CD4-positive, alpha-beta T cell treated with Interleukin-15 for 4 hours (primary cell): ENCODE measurements at places on chromosomes 13 and 19.

GRCh38 chr19:28521614-28522544, 691.1 kb downstream of the UQCRFS1 start:
- no peak for DNase-seq

- DNase-seq = peak; percentile 23
These were observed 926 bp downstream of the ZNF587 start for GRCh38 chr19:57850553-57851017.

DNA sequence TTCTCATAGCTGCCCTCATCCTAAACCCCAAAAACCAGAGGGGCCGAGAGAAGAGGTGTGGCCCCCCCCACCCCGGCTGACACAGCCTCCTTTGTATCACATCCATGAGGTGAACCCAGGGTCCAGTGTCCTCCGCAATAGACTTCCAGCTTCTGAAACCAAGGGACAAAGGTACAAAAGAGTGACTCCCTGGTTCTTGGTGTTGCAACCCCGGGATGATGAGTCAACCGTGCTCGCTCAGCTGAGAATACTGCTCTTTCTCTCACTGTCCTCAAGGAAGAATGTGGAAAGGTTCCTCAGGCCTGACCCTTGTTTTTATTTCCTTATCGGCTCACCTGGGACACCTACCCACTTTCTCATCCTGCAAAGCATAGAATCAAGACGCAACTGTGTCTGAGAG, 5.5 kb downstream of the SLC15A1 start:
- no peak for DNase-seq

- peak; percentile 59 for DNase-seq
These were observed 1.7 kb upstream of the LYL1 start for GRCh38 chr19:13104360-13104847.

DNA sequence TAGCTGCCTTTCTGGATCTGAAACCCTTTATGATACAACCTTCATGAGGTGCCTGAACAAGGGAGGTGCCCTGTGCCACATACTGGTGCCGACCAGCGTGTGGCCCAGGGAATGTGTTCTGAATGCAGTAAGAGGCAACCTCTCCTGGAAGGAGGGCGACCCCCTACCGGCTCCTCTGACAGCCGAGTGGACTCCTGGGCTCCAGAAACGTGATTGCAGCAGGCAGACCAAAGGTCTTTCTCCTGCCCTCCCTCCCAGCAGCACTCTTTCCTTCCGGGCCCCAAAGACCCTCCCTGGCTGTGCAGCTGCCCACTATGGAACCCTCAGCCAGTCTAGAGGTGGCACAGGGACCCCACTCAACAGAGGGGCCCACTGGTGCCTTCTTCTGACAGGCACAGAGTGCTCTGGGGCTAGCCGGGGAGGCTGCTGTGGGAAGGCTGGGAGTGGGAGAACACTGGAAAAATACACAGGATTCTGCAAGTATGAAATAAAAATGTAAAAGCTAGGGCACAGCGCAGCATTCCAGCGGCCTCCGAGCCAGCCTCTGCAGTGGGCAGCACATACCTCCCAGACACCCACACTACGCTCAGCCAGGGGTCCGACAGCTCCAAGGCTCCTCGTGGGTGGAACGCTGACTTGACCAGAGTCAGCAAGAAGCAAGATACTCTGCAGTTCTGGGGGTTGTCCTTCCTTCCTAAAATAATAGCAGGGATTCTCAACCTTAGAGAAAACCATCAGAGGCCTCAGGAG, 14.9 kb downstream of the SH3GL1 start:
- DNase-seq = no peak

GRCh38 chr19:39916236-39916635, 18.2 kb downstream of the FCGBP start:
- no peak for DNase-seq

- no peak for DNase-seq
These were observed 2.4 kb downstream of the TICAM1 start for GRCh38 chr19:4829001-4829712.

DNA sequence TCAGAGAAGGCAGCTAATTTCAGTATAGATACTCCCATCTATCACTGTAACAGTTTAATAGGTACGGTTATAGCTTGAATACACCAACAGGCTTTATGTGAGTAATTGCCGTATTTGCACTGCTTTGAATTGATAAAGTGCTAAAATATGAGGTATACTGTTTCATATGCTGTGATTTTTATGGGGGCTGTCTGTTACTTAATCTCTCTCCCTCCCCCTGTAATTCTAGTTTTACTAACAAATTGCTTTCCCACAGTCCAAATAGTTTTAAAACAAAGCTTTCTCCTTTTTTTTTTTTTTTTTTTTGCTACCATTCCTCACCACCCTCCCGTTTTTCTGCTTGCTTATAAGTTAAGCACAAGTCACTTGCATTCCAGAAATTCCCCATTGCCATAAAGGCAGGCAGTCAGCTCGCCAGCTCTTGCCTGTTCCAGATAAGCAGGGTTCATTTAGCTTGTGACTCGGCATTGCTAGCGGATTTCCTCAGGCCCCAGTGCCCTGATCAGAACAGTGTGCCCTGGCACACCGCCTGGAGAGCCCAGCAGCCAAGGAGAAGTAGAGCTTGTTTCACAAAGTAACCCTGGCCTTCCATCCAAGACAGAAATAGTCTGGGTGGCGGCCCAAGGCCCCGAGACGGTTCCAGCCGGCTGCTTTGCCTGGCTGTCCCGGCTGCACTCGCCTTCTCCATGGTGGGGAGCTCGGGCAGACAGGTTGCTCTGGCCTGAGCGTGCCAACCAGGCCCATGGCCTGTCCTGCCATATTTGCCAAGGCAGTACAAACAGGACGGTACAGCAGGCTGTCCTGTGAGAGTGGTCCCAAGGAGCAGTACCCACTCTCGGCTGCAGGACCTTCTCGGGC, 43.5 kb upstream of the NPAS1 start:
- no peak for DNase-seq

- DNase-seq = peak; percentile 99
These were observed 19.7 kb downstream of the RFX1 start for GRCh38 chr19:13986348-13986904.

GRCh38 chr13:48493066-48493765, 39.7 kb downstream of the RCBTB2 start:
- DNase-seq = peak; percentile 34

GRCh38 chr19:19434483-19435045, 29.1 kb downstream of the GATAD2A start:
- no peak for DNase-seq

- no peak for DNase-seq
These were observed 68.2 kb downstream of the CDADC1 start for GRCh38 chr13:49315756-49316482.

- DNase-seq = no peak
These were observed 1.1 kb upstream of the ERF start for GRCh38 chr19:42255766-42256745.

GRCh38 chr19:50204811-50205675, 1.6 kb downstream of the MYH14 start:
- DNase-seq = no peak

GRCh38 chr13:51759240-51759639, 44.7 kb downstream of the DHRS12 start:
- no peak for DNase-seq

- no peak for DNase-seq
These were observed 103.8 kb downstream of the LRCH1 start for GRCh38 chr13:46656786-46657185.

DNA sequence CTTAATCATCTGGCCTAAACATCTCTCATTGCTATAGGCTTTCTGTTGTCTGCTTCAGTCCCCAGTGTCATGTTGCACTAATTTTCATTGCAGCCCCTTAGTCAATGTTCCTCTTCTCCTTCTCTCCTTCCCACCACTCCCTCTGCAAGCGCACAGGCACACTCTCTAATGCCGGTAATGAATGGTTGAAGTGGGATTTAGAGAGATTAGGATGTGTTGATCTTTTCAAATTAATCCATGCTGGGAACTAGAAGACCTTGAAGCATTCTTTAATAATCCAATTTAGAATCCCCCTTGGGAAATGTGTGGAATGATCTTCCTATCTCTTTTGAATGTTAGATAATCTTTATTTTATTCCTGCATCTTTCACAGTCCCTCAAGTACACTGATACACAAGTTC, 33.2 kb upstream of the NDFIP2 start:
- no peak for DNase-seq

- no peak for DNase-seq
These were observed 261.4 kb upstream of the RXFP2 start for GRCh38 chr13:31477961-31478360.

GRCh38 chr13:110771194-110771593, 57.7 kb downstream of the ING1 start:
- DNase-seq = no peak

DNA sequence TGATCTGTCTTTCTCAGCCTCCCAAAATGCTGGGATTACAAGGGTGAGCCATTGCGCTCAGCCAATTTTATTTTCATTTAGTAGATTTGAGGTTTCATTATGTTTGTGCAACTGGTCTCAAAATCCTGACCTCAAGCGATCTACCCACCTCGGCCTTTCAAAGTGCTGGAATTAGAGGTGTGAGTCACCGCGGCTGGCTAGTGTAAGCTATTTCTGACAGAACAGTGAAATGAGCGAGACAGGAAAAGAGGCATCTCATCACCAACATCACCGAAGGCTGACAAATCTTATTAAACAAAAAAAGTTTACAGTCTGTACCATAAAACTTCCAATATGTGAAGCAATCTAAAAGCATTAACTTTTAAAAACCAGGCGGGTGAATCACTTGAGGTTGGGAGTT, 12.2 kb upstream of the ZNF888 start:
- no peak for DNase-seq

DNA sequence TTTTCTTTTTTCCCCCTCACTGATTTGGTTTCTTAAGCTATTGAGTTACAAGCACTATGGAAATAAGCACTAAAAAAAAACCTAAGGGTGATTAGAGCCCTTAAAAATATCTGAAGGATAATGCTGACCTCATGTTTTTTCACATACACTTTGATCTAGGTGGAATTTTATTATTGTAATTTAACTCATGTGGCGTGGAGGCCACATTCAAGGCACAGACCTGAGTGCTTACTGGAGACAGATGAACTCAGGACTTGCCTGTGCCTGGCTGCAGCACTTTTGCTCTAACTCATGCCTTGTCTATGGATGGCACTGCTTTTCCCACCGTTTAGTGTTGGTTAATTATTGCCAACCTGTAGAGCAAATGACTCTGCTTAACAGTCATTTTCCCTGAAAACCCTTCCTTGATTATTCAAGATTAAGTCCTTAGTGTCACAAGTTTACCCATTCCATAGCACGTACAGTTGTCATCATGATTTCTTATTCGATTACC, 541.4 kb downstream of the GPC6 start:
- DNase-seq = no peak

GRCh38 chr19:2207991-2208860, 27.9 kb downstream of the PLEKHJ1 start:
- DNase-seq = peak; percentile 19

GRCh38 chr19:18999016-18999758, 34.1 kb downstream of the SUGP2 start:
- DNase-seq = no peak

GRCh38 chr13:28220166-28220565, 81.8 kb downstream of the PAN3 start:
- no peak for DNase-seq

GRCh38 chr19:49356382-49356781, 5.8 kb downstream of the TEAD2 start:
- DNase-seq = no peak

- no peak for DNase-seq
These were observed 74.1 kb downstream of the DCLK1 start for GRCh38 chr13:36057041-36057440.

DNA sequence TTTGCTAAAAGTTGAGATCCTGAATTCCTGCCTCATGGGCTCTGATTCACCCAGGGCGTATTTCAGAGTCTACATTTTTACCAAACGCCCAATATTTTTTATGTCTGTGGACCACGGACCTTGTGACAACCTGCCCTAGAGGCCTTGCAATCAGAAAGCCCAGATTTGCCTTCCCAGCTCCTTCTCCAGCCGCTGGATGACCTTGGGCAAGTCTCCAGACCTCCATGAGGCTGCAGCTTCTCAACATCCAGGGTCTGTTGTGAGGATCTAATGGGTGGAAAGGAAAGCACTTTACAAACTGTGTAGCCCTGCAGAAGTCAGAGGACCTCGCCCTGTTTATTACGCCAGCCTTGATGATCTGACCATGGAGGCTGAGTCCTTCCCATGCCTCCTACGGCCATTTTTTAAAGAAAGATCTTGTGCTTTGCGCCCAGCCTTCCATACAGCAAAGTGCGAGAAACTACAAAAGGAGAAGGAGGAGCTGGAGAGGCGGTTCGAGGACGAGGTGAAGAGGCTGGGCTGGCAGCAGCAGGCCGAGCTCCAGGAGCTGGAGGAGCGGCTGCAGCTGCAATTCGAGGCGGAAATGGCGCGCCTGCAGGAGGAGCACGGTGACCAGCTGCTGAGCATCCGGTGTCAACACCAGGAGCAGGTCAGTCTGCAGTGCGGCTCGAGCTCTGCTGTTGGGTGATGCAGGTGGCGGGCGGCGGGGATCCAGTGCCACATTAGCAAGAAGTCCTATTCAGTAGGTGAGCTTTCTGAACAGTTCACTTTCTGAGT, 115.6 kb downstream of the SLC7A1 start:
- no peak for DNase-seq

- no peak for DNase-seq
These were observed 82.4 kb upstream of the MBNL2 start for GRCh38 chr13:97139691-97140090.

GRCh38 chr13:23377579-23377978, 55.9 kb downstream of the SACS start:
- no peak for DNase-seq

DNA sequence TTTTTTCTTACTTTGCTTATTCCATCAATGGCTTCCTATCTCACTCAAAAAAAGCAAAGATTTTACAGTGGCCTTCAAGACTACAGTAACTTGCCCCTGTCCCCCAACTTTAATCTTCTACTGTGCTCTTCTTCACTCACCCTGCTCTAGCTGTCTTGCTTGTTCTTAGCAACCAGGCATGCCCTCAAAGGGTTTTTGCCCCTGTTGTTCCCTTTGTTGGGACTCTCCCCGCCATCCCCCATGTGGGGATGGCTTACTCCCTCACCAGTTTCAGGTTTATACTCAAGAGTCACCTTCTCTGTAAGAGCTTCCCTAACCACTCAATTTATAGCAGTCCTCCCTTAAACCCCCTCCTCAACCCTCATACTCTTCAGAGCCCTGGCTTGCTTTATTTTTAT, 5.4 kb downstream of the MTMR6 start:
- no peak for DNase-seq

GRCh38 chr13:24042710-24043440, 117.6 kb upstream of the SPATA13 start:
- DNase-seq = no peak

DNA sequence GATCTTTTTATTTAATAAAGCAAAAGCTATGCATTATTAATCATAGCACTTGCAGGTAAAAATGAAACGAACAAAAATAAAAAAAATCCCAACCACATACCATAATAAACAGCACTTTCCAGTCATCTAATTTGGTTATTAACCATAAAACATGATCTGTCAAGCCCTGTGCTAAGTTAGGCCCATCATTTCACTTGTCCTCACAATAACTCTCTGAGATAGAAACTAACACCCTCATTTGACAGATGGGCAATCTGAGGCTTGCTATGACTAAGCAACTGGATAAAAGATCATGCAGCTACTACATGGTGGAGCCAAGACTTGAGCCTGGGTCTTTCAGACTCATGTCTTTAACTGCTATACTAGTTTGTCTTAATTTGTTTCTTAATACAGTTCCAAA, 21.8 kb downstream of the PROSER1 start:
- DNase-seq = no peak
